ENCODE measurements at places on chromosomes 7 and 10.

DNA sequence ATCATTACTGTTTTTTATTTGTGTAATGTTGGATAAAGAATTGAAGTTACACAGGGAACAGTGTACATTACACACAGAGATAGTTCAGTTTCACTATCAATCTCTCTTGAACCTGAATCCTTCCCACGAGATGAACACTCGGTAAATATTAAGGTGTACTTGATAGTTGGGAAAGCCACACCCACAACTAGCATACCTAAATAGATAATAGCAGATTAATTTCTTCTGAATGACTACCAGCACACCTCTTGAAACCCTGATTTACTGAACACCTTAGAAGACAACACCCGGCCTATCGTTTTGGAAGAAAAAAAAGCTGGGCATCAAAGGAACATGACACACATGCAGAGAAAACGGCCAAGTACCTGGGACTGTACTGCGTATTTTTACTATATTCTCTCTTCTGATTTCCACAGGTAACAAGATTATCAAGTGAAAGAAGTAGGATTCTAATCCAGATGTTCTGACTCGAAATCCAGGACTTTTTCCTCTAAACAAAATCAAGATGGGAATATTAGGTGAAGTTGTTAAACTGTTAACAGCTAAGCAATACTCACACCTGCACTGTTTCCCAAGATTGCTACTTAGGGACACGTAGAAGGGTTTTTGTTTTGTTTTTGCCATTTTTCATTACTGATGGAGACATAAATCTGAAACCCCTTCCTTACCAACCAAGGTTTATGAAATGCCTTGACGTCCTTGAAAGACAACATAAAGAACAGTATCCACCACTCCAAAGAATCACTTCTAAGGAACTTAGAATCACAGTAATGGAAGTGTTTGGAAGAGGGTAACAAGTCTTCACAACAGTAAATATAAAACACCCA lies 1.0 kb downstream of the CCDC186 start:
- no peak for DNase-seq

- no peak for DNase-seq
Measured at GRCh38 chr10:59864141-59864962, 42.0 kb downstream of the CCDC6 start.

DNA sequence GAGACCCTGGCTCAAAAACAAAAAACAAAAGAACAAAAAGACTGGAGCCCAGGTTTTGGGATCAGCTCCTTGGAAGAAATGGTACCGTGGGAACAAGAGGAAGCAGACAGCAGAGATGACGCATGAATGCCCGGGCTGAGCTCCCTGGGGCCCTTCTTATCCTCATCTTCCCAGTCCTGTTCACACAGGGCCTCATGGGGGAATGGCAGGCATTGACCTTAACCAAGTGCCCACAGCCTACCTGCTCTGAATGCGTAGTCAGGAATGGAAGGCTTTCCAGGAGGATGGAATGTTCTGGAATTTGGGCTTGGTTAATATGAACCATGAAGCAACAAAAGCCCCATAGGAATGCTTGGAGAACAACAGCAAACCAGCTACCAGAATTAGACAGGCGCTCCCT lies 154.7 kb downstream of the PRPF18 start:
- no peak for DNase-seq

DNA sequence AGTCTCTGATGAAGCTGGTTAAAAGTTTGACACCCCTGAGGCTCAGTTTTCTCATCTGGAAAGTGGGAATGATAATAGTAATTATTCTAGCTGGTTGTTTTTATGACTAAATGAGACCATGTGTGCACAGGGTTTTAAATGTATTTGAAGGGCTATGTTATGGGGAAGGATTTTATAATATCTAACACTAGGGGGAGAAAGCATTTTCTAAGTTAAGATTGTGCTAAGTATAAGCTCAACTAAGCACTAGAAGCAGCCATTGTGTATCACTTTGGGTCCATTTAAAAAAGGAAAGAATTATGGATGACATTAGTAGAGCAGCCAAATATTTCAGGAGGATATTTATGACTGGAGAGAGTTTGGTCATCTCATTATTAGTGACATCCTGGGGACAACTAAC lies 49.5 kb upstream of the CREB5 start:
- no peak for DNase-seq

DNA sequence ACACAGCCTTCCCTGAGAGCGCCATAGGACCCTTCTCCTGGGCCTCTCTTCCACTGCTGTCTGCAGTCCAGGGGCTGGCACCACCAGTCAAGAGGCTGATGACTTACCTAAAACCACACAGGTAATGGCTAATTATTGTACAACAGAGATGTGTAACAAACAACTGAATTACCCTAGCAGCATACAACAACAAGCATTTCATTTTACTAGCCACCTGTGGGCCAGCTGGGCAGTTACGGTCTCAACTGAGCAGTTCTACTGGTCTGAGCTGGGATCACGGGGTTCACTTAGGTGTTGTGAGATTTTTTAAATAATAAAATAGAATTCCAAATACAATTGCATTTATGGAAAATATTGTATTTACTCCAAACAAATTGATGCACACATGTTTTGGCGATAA lies 431.9 kb downstream of the TNS3 start:
- no peak for DNase-seq

DNA sequence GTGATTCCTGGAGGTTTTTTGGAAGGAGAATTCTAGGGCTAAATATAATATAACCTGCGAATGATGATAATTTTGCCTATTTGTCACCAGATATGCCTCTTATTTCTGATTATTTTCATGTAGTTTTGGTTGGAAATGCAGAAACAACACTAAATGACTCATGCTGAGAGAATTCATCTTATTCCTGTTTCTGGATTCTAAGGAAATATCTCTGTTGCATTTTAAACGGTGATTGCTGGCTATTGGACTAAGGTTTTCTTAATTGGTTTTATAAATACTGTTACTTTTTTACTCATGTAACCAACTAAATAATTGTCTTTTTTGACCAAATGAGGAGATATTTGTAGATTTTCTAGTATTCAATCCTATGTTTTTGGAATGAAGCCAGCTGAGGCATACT lies 204.9 kb upstream of the NPSR1 start:
- DNase-seq: no peak

DNA sequence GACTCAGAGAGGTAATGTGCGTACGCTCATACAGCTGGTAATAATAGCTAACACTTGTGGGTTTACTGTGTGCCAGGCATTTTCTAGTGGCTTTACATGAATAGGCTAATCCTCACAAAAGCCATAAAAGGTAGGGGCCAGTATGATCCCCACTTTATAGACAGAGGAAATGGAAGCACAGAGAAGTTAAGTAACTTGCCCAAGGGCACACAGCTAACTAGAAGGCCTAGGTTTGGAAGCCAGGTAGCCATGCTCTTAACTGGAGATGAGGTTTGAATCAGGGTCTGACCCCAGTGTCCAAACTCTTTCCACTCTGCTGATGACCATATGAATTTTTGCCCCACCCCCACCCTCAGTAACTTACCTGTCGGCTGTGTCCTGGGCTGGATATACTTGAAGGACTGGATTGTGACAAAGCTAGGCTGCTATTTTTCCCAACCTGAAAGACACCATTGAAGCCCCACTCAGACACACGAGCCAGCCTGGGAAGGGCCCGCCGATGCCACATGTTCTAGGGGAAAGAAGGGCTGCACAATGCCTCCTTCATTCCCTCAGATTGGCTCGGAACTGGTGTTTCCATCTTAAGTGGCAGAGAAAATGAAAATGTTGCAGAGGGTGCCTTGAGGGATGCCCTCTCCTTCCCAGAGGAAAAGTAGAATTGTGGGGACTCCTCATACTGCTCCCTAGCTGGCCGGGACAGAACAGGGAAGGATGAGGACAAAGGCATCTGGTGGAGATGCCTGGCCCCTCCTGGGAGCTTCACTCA lies 29.1 kb upstream of the EFCAB10 start:
- no peak for DNase-seq

GRCh38 chr10:84567133-84567532 lies 238.7 kb downstream of the CCSER2 start:
- no peak for DNase-seq

GRCh38 chr10:59907918-59908807 lies 1.8 kb upstream of the CCDC6 start:
- peak; percentile 11 for DNase-seq

GRCh38 chr7:76165973-76166403 lies 35.7 kb upstream of the SRRM3 start:
- no peak for DNase-seq

DNA sequence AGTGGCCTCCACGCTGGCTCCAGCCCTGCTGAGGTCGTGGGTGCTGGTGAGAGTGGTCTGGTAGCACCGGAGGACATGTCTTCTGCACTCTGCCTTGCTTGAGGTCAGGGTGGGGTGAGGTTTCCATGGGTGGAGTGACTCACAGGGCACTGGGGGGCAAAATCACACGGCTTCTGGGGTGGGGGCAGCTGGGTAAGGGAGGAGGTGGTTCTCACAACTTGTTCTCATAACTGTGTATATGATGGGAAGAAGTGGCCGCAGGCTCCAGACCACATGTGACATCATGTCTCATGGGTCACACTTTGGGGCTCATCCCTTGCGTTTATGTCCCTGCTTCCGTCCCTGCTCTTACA lies 884 bp upstream of the PRF1 start:
- no peak for DNase-seq

DNA sequence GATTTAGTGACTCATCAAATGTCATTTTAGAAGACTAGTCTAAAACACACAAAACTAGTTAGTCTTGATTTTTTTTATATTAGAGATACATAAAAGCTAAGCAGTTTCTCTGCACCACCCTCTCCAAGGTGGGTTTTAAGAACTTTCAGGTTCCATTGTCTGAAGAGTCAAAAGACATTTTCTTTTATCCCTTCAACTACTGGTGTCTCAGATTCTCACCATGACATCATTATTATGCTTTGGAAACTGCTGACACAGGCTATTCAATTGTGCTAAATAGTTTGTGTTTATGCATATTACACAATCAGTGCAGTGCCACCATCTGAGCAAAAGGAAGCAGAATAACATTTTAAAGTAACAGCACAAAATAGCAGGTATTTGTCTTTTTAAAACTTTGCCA lies 52.2 kb downstream of the IGF2BP3 start:
- no peak for DNase-seq

DNA sequence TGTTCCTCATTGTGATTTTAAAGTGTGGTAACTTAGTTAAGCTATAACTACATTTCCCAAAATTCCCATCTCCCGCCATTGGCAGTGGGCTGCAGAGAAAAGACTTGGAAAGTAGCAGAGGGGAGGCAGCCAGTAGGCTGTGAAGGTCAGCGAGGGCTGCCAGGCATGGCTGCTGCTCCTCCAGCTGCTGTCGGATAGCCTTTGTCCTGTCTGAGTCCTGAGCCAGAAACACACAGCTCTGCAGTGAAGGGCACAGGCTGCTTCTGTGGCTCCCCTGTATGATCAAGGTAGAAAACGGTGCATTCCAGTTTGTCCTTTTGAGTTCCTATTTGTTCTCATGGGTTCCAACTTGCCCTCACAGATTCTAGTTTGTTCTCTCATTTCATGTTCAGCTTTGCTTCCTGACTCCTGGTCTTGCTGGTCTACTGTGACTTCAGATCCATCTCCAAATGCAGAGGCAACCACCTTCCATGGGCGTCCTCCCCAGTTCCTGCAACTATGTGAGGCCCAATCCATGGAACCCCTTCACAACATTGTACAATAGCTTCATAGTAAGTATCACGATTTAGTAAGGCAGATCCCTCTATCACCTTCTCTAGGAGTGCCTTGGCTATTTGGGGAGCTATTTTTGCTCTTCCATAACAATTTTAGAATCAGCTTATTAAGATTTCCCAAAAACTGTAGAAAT lies 31.7 kb downstream of the SYPL1 start:
- DNase-seq: no peak

DNA sequence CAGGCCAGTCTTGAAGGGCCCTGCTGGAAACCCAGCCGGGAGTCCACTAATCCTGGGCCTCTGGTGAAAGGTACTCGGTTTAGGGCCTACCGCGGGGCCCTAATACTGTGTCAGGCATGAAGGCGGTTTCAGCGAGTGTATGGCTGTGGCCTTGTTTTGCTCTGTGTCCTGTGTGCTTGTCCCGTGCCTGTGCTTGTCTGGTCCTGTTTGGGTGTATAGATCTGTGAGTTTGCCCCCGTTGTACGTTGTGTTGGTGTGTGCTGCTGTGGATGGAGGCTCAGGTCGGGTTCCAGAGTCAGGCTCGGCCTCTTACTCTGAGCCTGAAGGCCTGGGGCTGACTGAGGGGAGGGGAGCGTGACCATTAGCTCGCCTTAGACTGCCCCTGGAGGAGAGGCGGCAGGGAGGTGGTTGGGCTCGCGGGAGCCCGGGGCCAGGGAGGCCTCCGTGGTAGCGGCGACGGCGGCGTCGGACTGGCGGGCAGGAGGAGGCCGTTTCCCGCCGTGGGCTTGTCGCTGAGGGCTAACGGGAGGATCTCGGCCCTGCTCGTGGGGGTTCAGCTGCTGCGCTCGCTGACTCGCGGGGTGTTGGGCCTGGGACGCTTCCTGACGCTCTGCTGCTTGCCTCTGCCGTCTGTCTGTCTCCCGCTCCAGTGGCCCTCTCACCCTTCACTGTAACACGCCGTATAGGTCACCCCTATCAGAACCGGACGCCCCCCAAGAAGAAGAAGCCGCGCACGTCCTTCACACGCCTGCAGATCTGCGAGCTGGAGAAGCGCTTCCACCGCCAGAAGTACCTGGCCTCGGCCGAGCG lies 2.6 kb downstream of the TLX1 start:
- DNase-seq: no peak

GRCh38 chr10:114662646-114663217 lies 4.7 kb upstream of the ABLIM1 start:
- no peak for DNase-seq

DNA sequence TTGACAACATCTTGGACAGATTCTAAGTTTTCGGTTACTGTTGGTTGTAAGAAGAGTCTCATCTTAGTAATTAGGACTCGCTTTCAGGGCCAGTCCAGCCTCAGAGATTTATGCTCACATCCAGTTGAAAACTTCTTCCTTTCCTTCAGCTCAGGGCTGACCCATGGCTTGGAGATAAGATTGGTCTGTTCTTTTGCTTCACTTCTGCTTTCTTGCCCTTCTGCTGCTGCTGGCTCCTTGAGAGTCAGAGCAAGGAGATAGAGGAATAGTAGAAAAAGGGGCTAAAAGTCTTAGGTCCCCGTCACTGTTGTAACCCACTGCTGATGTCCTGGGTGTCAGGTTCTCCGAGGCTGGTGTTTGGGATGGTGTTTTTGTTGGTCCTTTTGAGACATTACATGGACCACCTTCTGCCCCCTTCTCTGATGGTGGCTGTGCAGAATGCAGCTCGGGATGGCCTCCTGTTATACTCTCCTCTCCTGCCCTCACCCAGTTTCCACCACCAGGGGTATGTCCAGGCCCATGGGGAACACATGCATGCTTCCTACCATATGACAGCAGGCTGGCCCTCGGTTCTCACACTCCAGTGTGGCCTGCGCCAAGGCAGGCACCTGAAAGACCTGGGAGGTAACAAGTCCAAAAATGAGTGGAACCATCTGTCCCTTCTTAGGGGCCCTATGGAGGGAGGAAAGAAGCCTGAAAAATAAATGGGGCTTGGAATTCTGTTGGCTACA lies 67.8 kb upstream of the PCBD1 start:
- no peak for DNase-seq

DNA sequence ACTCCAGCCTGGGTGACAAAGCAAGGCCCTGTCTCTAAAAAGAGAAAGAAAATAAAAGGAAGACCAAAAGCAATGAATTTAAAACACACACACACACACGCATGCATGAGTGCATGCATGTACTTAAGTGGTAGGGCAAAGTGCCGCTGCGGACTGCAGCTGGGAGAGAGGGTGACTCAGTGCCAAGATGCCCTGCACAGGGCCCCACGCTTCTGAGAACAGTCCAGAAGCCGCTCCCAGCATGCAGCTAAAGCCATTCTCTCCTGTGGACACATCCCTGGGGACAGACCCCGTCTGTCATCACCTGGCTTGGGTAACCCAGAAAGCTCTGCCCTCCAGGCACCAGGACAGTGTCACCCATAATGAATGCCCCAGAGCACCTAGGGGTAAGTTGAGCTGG lies 61.0 kb upstream of the MYL10 start:
- no peak for DNase-seq

GRCh38 chr10:21279217-21279575 lies 246.3 kb downstream of the SKIDA1 start:
- no peak for DNase-seq

All from NCI-H2081 (cell line).